Calu3 (cell line): ENCODE measurements at places on chromosomes 4 and X. TPM values are rescaled to one million over a fixed set of nuclear protein-coding genes. Genes with fewer than 3 reads are reported as not detected.

JAKMIP1 gene
- total RNA-seq: not detected in 2 replicates

- H3K27me3 ChIP-seq: no peaks in the 10 kb centered on the region
- no peak overlapping the region for H3K4me3 ChIP-seq
- DNase-seq: no peak
- no peak overlapping the region for H3K27ac ChIP-seq
- peaks cover 4% of the 10 kb centered on the region for H3K36me3 ChIP-seq
Measured at GRCh38 chr4:145583191-145584055, 35.8 kb upstream of the MMAA start.

GRCh38 chr4:160928482-160928881 is 1235.3 kb downstream of the FSTL5 start:
- no peak overlapping the region for H3K4me3 ChIP-seq
- H3K36me3 ChIP-seq: peaks cover 5% of the 10 kb centered on the region
- no peaks in the 10 kb centered on the region for H3K4me1 ChIP-seq
- no peaks in the 10 kb centered on the region for H3K27me3 ChIP-seq
- no peak for DNase-seq
- H3K27ac ChIP-seq: no peak overlapping the region

ERAS gene
- total RNA-seq: 0.47 and 0.49 TPM in 2 replicates

MTNR1A gene
- total RNA-seq: 1.6 and 2.9 TPM in 2 replicates

DNA sequence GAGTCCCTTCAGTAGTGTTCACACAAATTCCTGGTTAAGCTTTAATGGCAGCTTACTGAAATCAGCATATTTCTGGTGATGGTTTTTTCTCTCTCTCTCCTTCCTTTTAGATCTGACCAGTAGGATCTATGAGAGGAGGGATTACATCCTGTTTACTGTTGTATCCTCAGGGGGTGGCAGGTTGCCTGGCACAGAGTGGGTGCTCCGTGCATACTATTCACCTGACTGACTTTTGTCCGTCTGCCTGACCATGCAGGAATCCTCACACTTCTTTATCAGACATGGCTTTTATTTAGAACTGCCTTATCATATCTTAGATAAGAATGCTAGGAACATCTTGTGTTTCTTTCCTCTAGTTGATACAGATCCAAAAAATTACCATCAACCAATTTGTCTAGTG is 29.6 kb downstream of the MCUB start:
- peaks cover 6% of the 10 kb centered on the region for H3K4me1 ChIP-seq
- H3K36me3 ChIP-seq: no peaks in the 10 kb centered on the region
- DNase-seq: no peak
- H3K27me3 ChIP-seq: no peaks in the 10 kb centered on the region
- no peak overlapping the region for H3K27ac ChIP-seq

DNA sequence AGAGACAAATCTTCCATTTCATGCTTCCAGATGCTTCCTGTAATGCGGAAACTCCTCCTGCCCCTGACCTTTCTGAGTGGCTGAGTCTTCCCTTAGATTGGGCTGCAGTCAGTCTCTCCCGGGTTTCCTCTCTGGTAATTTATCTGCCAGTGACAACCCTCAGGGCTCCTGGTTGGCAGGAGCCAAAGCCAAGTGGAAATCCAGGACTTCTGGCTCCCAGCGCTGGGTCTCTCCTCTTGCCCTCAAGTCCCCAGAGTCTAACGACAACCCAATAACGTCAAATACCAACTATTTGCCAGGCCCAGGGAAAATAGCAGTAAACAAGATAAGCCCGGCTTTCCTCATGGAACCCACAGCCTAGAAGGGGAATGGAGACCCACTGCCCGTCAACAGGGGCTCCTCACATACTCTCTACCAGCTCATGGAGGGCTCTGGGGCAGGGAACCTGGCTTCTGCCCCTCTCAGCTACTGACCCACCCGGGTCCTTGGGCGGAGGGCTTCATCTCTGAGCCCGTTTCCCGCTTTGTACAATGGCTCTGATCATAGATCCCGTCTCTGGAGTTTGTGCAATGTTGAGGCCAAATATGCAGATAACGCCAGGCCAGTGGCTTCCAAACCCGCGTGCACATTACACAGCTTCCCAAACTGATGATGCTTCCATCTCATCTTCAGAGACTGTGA is 1.1 kb upstream of the TBC1D14 start:
- peak overlapping the region; percentile 94 for H3K4me3 ChIP-seq
- no peak for DNase-seq
- H3K36me3 ChIP-seq: peaks cover 38% of the 10 kb centered on the region
- H3K4me1 ChIP-seq: peaks cover 17% of the 10 kb centered on the region
- no peaks in the 10 kb centered on the region for H3K27me3 ChIP-seq

DNA sequence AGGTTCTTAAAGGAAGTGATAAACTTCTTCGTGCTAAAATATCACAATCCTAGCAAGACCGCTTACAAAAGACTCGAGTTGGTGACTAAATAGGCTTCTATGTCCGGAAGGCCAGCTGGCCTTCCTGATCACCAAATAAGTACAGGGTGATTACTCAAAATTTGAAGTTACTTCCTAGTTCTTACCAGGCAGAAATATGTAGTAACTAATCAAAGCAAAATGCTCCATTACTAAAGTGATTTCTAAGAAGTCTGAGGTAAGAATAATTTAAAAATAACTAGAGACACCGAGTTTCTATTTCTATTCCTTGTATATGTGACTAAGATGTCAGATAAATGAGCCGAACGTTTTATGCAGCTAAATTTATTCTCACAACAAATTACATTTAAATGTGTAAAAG is 62.2 kb downstream of the NSUN7 start:
- no peak overlapping the region for H3K27ac ChIP-seq
- no peak for DNase-seq
- no peak overlapping the region for H3K4me3 ChIP-seq
- H3K4me1 ChIP-seq: no peaks in the 10 kb centered on the region
- no peaks in the 10 kb centered on the region for H3K27me3 ChIP-seq

GRCh38 chrX:20267931-20268701 is 1.4 kb upstream of the RPS6KA3 start:
- H3K27me3 ChIP-seq: no peaks in the 10 kb centered on the region
- peak overlapping the region; percentile 96 for H3K4me3 ChIP-seq
- H3K36me3 ChIP-seq: peaks cover 28% of the 10 kb centered on the region
- H3K27ac ChIP-seq: peak overlapping the region; percentile 87
- no peak for DNase-seq
- H3K4me1 ChIP-seq: peaks cover 20% of the 10 kb centered on the region

DNA sequence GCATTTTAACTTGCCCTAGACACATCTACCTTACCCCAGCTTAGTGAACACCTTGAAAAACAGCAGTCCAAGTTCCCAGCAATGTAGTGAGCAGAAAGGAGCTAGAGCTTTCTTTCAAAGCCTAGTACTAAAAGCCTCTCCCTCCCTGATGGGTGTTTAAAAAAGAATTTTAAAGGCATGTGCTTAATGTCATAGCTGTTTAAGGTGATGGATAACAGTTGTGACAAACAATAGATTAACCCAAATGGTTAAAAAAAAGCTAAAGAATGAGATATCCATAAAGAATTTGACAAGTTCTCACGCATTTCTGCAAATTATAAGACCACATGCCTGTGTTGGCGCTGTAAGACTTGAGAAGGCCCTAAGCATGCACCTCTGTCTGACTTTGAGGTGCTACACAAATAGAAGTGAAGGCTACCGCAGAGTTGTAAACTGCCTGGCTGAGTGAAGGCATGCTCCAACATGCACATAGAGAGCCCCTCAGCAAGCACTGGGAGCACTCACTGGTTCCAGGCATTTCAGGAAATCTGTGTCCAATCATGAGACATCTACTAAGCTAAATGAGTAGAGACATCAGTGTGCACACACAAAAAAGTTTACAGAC is 94.0 kb downstream of the PHF8 start:
- no peak overlapping the region for H3K27ac ChIP-seq
- H3K4me1 ChIP-seq: no peaks in the 10 kb centered on the region
- H3K36me3 ChIP-seq: peaks cover 13% of the 10 kb centered on the region
- H3K27me3 ChIP-seq: no peaks in the 10 kb centered on the region
- no peak for DNase-seq

DNA sequence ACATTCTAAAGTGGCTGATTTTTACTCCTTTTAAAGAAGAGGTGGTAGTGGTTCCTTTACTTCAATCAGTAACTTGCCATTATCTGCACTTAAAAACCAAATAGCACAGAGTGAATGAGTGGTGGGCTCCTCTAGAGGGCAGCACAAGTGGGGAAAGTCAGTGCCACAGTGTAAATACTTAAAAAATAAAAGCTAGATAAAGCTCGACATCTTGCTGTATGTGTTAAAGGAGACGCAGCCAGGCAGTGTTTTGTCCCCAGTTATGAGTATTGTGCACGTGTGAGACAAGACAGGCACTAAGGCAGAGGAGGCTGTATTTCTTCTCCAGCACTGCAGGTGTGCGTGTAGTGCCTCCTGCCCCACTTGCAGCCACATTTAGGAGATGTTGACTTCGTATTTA is 24.6 kb downstream of the NAP1L5 start:
- H3K4me3 ChIP-seq: no peak overlapping the region
- H3K4me1 ChIP-seq: no peaks in the 10 kb centered on the region
- H3K36me3 ChIP-seq: no peaks in the 10 kb centered on the region
- no peak overlapping the region for H3K27ac ChIP-seq
- no peaks in the 10 kb centered on the region for H3K27me3 ChIP-seq

PAGE2B gene
- total RNA-seq: not detected in 2 replicates

- no peak overlapping the region for H3K4me3 ChIP-seq
- no peaks in the 10 kb centered on the region for H3K27me3 ChIP-seq
- no peaks in the 10 kb centered on the region for H3K4me1 ChIP-seq
- H3K36me3 ChIP-seq: no peaks in the 10 kb centered on the region
- no peak overlapping the region for H3K27ac ChIP-seq
Measured at GRCh38 chr4:145890689-145891088, 47.9 kb downstream of the ZNF827 start.

CLGN gene
- total RNA-seq: 2.1 and 2.9 TPM in 2 replicates

RTL3 gene
- not detected in 2 replicates for total RNA-seq

DNA sequence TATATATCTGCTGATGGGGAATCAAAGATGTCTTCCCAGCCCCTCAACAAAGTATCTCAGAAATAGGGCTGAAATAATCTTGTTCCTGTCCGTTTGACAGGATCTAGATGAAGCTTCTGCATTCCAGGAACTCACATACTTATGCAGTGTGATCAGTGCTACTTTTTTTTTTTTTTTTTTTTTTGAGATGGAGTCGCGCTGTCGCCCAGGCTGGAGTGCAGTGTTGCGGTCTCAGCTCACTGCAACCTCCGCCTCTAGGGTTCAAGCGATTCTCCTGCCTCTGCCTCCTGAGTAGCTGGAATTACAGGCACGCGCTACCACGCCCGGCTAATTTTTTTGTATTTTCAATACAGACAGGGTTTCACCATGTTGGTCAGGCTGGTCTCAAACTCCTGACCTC is 36.4 kb downstream of the DHX15 start:
- peaks cover 48% of the 10 kb centered on the region for H3K36me3 ChIP-seq
- H3K27me3 ChIP-seq: no peaks in the 10 kb centered on the region
- DNase-seq: no peak
- H3K4me3 ChIP-seq: no peak overlapping the region
- H3K4me1 ChIP-seq: peaks cover 7% of the 10 kb centered on the region
- H3K27ac ChIP-seq: no peak overlapping the region

DNA sequence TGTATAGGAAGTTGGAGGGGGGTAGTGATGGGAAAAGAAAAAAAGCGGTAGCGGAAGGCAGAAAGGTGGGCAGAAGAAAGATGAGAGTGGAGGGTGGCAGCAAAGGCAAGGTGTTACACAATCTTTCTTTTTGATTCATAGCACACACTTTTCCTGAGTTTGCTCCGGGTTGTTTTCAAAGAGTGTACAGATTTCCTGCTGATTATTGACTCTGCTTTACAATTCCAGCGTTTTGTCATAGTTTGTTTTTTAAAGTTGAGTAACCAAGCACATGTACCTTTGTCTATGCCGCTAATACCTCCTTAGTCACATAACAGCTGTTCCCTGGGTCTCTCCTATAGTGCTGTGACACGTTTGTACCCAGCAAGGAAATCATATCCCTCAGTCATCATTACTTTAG is 50.3 kb downstream of the AGA start:
- DNase-seq: no peak
- H3K27me3 ChIP-seq: no peaks in the 10 kb centered on the region
- H3K27ac ChIP-seq: no peak overlapping the region
- no peak overlapping the region for H3K4me3 ChIP-seq
- no peaks in the 10 kb centered on the region for H3K36me3 ChIP-seq

- no peak within 1 kb of the TSS for H3K4me3 ChIP-seq
- no peaks in the 10 kb centered on the region for H3K36me3 ChIP-seq
- H3K4me1 ChIP-seq: no peaks in the 10 kb centered on the region
- H3K27ac ChIP-seq: no peak within 1 kb of the TSS
- H3K27me3 ChIP-seq: peaks cover 74% of the 10 kb centered on the region
- peak; percentile 48 for DNase-seq
Measured at GRCh38 chrX:70444326-70444945, at the start of gene DLG3. TSS of gene DLG3 (plus strand) at chrX:70444835. CDS start at chrX:70445202, 367 bp downstream.

DNA sequence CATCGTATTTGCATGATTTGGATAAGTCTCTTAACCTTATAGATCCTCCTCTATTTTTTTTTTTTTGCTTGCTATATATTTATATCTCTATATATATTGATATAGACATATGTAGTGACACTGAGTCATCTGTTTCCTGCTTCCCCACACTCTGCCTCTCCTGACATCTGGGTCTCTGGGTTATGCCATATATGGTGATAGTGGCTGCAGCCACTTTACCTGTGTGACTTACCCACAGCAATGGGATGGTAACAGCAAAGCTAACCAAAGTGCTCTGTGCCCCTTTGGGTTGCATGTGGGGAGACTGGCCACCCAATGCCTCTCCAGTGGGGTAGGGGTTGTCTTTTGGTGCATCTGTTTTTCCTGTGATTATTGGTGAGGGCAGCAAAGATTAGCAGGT is 14.5 kb downstream of the CMC4 start:
- no peak overlapping the region for H3K27ac ChIP-seq
- H3K4me1 ChIP-seq: peaks cover 15% of the 10 kb centered on the region
- H3K27me3 ChIP-seq: no peaks in the 10 kb centered on the region

GRCh38 chr4:14404730-14405129 is 597.6 kb upstream of the CPEB2 start:
- H3K4me1 ChIP-seq: no peaks in the 10 kb centered on the region
- no peaks in the 10 kb centered on the region for H3K27me3 ChIP-seq
- DNase-seq: no peak
- H3K4me3 ChIP-seq: no peak overlapping the region

DNA sequence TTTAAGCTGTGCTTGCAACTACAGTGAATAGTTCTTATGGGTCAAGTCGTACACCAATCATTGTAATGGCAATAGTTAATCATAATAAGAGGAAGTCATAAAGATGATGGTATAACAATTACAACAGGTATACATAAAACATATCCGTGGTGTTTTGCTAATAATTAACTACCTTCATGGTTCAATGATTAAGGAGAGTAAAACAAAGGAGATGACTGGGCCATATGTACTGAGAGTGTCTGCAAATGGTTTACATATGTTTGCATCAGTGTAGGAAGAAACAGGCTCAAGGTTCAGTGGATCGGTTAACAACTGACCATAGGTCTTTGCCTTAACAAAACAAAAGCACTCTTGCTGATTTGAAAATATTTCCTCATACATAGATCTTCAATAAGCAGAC is 253.0 kb downstream of the COX7B2 start:
- H3K4me1 ChIP-seq: no peaks in the 10 kb centered on the region
- no peaks in the 10 kb centered on the region for H3K36me3 ChIP-seq
- no peak for DNase-seq
- no peaks in the 10 kb centered on the region for H3K27me3 ChIP-seq
- H3K27ac ChIP-seq: no peak overlapping the region
- H3K4me3 ChIP-seq: no peak overlapping the region

- H3K4me3 ChIP-seq: no peak overlapping the region
- DNase-seq: no peak
- peaks cover 17% of the 10 kb centered on the region for H3K4me1 ChIP-seq
- H3K27ac ChIP-seq: no peak overlapping the region
- no peaks in the 10 kb centered on the region for H3K27me3 ChIP-seq
Measured at GRCh38 chr4:185205697-185206342, 2.0 kb upstream of the CFAP97 start.

BCLAF3 gene
- total RNA-seq: 11.1 and 12.7 TPM in 2 replicates

RNF150 gene
- total RNA-seq: 0.14 and 0.17 TPM in 2 replicates

- H3K27ac ChIP-seq: no peak overlapping the region
- H3K4me3 ChIP-seq: no peak overlapping the region
- H3K4me1 ChIP-seq: no peaks in the 10 kb centered on the region
- H3K27me3 ChIP-seq: no peaks in the 10 kb centered on the region
- H3K36me3 ChIP-seq: no peaks in the 10 kb centered on the region
Measured at GRCh38 chrX:7987160-7988012, 60.2 kb upstream of the PNPLA4 start.

RNF4 gene
- 45.6 and 55.6 TPM in 2 replicates for total RNA-seq
